Stimulated activated CD4-positive, alpha-beta T cell treated with anti-CD3 and anti-CD28 coated beads, Interleukin-4, amount 100 ng/mL, for 4 hours (primary cell): ENCODE measurements at places on chromosomes 2 and 18.

DNA sequence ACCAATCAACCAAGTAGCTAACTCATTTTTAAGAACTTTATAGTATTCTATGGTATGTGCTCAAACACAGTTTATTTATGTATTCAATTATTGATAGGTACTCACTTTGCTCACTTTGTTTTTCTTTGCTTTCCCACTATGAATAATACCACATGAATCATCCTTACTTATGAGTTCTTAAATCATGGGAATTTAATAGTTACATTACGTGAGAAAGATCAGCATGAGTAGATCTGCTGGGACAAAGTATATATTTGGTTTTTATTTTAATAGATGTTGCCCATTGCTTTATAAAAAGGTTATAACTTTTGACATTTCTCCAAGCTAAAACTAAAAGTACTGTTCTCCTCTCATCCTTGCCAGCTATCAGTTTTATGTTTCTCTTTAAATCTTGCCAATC is 390.7 kb downstream of the LRATD1 start:
- DNase-seq = no peak

- no peak for DNase-seq
Observed at GRCh38 chr2:152165780-152166179, 9.8 kb downstream of the STAM2 start.

GRCh38 chr2:62404913-62405312 is 101.1 kb downstream of the TMEM17 start:
- DNase-seq = no peak

DNA sequence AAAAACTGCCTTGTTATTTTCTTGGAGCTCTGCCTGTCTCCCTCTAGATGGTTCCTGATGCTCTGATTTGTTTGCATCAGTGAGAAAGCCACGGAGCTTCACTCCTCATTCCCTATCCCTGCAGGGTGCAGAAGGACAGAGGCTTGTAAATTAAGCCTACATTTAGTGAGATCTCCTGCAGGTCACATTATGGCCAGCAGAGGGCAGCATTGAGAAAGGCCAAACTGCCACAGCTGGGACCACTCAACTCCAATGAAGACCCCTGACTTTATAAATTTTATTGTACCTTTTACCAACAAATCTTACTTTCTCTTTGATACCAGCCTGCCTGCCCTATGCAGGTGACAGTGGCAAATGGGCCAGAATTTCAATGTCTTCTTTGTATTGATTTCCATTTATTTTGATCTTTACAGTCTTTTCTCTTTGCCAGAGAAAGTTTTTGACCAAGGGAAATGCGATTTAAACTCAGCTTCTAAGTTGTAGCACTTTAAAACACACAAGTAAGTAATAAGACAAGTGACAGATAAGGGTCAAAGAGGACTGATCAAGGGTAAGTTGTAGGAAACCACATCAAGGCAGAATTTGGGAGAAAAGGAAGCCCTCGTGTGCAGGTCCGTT is 1029.1 kb upstream of the KLHL29 start:
- peak; percentile 14 for DNase-seq

DNA sequence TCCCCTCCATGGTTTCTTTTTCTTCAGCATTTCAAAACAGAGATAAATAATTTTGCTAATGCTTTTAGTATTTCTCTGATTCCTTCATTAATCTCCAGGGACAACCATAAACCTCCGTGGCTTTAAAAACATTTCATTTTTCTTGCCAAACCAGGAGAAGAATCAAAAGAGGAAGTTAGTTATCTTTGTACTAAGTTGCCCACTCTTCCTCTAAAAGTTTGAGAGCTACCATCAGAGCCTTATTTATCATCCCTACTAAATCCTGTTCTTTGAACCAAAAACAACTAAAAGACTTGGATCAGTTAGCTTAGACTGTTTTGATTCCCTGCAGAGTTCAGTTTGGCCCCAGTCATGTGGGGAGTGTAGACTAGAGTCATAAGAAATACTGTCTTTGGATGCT is 208.4 kb downstream of the SETBP1 start:
- no peak for DNase-seq

- peak; percentile 29 for DNase-seq
Observed at GRCh38 chr2:39127973-39128372, 7.1 kb upstream of the SOS1 start.

- DNase-seq = no peak
Observed at GRCh38 chr18:21049306-21049705, 62.3 kb downstream of the ROCK1 start.

GRCh38 chr2:235726554-235726953 is 232.7 kb downstream of the AGAP1 start:
- DNase-seq = no peak

GRCh38 chr2:1662606-1663180 is 81.6 kb downstream of the PXDN start:
- no peak for DNase-seq

DNA sequence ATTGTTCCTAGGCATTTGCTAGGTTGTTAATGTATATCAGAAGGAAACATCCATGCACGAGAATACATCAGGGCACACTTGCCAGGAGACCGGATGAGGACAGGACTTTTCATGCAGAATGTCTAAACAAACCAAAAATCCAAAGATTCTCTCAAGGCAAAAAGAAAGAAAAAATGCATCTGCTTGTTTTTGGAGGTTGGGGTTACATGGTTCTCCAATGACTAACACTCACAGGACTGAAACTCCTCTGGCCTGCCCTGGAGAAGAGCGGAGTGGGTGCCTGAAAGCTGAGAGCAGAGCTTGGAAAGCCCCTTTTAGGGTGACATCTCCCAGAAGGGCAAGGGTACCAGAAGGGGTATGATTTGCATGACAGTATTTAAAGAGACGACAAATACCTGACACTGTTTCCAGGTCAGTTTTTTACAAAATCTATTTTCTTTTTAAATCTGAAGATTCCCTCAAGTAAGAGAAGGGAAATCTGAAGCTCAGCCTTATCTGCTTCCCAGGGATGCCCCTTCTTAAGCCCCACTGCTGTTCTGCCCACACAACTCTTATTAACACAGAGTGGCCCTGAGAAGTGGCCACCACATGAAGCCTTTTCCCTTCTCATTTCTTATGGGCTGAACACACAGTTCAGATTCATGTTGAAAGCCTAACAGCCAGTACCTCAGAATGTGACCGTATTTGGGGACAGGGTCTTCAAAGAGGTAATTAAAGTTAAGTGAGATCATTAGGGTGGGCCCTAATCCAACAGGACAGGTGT is 216.4 kb downstream of the STK39 start:
- DNase-seq = no peak

DNA sequence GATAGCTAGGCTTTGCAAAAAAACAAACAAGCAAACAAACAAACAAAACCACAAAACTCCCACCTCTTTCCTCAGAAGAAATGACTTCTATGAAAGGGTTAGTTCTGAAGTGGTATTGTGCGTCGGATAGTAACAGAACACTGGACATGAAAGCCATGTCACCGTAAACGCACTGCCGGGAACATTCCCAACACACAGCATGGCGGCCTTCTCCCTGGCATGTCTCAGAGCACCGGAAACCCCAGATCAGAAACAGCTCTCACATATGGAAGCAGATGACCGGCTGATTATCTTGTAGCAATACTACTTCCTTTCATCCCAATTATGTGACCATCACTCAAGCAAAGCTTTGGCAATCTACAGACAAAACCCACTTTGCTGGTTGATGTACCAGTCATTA is 197.8 kb upstream of the PXDN start:
- no peak for DNase-seq

DNA sequence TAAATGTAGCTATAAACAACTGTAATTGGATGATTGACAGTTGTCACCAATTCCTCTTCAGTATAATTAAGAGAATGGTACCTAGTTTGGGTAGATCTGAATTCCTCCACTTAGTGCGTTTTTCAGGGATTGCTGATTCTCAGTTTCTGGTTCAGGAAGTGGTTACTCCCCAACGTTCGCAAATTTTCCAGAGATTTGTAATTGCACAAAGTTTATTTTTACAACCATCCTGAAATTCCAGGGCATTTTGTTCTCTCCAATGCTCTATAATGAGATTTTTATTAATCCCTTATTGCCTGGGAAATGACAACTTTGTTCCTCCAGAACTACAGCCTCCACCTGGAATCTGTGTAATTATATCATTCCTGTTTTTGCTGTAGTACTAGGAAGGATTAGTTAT is 710.6 kb upstream of the ZEB2 start:
- DNase-seq = no peak

DNA sequence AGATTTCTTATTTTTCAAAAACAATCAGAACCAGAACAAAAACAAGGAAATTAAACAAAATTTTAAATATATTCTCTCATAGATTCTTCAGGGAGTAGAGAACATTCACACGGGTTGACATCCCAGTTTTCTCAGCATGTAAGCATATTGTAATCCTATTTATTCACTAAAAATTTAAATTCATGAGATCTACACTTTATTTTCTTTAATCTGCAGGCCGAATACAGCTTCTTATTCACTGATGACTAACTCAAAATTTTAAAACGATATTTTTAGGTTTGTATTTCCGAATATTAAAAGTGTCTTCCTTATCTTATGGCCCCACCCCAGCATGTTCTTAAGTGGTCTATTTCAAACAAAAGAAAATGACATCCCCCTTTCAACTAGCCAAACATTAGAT is 262.4 kb downstream of the MEIS1 start:
- no peak for DNase-seq

DNA sequence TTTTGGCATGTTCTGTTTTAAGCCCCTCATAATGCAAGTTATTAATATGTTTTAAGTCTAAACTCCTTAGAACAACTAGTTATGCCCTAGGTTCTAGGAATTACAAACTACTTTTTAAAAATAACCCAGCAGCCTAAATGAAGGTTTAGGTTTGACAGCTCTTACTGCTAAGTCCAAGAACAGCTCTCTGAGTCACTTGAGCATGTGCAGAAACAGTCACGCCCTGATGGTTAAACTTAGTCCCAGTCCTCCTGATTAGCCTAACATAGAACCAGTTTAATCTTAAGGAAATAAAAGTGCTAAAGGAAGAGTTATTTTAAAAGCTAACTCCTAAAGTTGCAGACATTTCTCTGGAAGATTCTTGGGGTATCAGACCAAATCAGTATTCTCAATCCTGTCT is 72.5 kb downstream of the RMDN2 start:
- no peak for DNase-seq

DNA sequence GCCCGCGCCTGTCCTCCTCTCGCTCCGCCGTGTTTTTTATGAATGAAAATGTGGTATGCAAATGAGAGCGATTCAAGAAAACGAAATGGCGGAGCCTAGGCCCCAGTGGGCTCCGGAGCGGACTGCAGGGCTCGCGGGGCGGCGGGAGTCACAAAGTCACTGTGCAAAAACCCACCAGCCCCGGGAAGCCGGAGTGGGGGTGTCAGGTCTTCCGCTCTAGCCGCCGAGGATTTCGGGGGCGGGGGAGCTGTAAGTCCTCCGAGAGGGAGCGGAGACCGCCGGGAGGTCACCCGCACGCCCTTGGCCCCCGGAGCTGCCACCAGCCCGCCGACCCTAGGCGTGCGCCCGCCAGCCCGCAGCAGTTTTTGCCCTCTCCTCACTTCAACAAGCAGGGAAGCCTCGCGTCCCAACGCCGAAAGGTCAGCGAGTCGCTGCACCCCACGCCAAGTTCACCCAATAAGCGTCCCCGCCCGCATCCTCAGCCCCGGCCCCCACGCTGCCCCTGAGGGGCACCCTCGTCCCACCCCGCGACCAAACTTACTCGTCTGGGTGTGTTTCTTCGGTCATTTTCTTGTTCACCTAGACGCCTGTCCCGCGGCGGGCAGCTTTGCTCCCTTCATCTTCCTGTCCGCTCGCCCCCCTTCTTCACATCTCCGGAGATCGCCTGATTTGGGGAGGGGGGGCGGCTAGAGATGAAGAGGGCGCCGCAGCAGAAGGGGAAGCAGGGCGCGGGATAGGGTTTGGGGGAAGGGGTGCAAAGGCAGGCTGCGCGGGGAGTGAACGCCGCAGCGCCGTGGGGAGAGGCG is 775 bp downstream of the SPRED2 start:
- peak; percentile 11 for DNase-seq

- no peak for DNase-seq
Observed at GRCh38 chr2:45938649-45939511, 287.4 kb downstream of the PRKCE start.

DNA sequence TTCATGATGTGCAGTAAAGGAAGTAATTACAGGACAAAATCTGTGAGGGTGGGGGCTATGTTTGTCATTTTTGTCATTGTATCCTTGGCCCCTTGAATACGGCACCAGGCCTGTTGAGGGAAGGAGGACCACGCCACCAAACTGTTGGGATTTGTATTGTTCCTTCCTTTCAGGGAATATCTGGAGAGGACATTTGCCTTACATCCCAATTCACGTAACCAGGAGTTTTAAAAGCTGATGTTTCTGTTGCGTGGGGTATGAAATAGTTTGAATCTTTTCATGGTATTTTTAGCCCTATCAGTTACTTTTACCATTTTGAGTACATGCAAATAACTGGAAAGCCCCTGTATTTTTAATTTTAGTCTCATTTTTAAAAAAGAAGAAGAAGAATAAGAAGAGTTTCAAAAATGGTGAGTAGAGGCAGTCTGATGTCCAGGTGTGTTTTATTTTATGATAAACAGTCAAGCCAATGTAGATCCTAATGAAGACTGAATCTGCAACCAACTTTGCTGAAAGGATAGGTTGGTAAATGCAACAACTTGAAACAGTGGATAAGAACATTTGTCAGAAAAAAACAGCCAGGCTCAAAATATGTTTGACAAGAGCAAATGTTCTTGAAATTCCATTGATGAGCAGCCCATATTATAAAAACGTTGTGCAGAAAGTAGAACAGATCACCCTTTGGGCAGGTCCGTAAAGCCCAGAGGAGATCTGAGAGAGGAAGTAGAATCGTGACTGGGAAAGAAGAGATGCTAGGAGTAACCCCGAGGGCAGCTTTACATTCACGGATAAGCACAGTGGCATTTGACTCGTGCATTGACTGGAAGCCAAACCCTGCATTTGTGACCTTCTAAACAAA is 54.5 kb downstream of the RASGRP3 start:
- no peak for DNase-seq

- no peak for DNase-seq
Observed at GRCh38 chr18:52536039-52536438, 196.0 kb downstream of the DCC start.

DNA sequence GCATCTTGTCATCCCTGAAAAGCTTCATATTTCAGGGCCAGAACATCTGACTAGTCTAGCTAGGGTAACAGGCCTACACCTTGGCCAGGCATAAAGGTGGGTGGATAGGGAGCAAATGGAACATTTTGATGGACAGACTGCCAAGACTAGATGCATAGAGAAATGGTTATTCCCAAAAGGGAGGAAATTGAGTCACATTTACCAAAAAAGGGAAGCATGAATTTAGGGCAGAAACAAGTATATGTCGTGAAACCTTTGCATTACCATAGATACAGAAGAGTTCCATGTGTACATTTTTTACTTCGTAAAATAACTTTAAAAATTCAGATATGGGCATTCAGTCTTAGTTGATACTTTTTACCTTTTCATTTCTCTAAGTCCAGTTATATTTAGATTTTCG is 101.3 kb upstream of the ZEB2 start:
- no peak for DNase-seq

GRCh38 chr2:111662039-111662770 is 221.8 kb downstream of the ANAPC1 start:
- DNase-seq = no peak
